GM23338 (cell line): ENCODE measurements at places on chromosomes 2 and 18. TPM values are rescaled to one million over a fixed set of nuclear protein-coding genes. Genes with fewer than 3 reads are reported as not detected.

GRCh38 chr2:9273486-9274130 is 67.0 kb downstream of the ASAP2 start:
- DNase-seq, result no peak

GRCh38 chr2:238005528-238005927 is 38.7 kb downstream of the UBE2F start:
- DNase-seq, result no peak

DNA sequence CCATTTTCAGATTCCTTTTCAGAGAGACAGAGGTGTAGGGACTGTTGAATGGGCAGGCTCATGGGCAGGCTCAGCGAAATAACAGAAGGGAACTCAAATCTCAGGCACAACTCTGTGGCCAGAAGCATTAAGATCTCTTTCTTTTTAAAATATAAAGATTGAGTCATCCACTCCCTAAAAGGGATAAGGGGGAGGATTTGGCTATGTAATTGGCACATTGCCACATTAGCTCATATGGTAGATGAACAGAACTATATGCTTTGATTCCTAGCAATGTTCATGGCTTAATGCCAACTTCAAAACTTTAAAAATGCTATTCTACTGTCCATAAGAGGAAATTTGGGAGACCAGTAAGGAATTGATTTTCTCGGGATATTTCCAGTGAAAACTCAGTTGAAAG is 53.8 kb upstream of the SLC5A7 start:
- DNase-seq, result no peak

- DNase-seq, result no peak
Measured at GRCh38 chr2:111111101-111111755, 9.5 kb upstream of the BCL2L11 start.

DNA sequence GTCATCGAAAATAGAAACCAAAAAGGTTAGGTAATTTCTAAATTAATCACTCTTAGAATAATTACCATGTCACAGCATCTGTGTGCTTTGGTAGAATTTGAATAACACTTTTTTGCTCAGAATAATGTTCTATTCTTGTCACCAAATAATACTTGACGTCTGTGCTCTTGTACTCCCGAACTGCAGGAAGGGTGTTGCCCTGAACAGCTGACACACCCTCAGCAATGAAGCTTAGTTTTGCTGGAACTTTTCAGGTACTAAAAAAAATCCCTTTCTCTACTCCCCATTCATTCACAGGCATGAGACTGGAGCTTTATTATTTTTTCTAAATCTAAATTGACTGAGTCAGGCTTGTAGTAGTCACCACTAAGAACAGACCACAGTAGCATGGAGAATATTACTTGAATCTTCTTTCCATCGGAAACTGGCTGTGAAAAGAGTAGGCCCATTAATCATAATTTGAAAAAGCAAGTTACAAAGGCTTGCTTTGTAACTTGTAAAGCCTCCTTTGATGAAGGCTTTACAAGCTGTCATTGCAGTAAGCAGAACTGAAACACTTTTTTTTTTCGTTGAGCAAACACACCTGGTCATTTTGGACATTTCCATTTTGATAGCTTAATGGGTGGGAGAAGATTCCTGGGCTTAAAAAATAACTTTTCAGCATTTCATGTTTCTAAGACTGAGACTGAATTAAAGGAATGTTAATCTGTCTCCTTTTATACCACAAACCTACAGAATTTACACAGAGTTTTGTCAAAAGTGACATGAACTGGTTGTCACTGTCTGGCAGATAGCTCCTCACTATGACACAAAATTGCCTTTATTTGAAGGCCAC is 70.3 kb upstream of the PELI1 start:
- DNase-seq, result no peak

DNA sequence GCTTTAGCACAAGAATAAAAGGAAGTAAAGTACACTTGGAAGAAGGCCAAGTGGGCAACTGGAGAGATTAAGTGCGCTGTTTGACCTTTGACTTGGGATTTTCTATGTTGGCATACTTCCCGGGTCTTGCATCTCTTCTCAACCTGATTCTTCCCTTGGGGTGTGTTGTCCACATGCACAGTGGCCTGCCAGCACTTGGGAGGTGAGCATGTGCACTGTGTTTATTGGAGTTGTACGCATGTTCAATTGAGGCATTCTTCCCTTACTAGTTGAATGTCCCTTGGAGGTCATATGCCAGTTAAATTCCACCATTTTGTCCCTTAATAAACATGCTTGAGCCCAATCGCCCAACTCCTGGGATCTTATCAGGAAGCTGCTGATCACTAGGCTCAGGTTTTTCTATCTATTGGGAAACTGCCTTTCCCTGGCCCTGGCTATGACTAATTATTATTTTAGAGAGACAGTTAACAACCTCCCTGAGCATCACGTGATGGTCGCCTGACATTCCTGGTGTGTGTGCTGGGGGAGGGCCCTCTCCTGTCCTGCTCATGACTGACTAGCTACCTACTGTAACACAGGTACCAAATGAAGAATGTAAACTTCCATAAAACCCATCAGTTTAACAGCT is 62.5 kb upstream of the RAPGEF4 start:
- DNase-seq, result no peak

DNA sequence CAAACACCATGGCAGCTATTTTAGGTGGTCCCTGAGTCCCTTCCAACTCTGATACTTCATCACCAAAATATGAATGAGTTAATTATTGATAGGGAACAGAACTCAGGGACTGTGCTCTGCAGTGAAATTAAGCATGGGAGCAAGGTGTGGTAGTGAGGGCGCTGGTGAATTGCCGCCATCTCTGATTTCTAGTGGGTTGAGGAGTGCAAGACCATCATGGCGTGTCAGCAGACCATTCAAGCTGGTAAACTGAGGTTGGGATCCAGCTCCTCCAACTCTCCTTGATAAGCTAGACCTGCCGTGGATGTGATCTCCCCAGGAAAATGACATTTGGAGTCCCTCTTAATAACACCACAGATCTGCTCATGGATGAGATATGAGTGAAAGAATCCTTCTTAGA is 70.4 kb downstream of the LYPD1 start:
- no peak for DNase-seq

DNA sequence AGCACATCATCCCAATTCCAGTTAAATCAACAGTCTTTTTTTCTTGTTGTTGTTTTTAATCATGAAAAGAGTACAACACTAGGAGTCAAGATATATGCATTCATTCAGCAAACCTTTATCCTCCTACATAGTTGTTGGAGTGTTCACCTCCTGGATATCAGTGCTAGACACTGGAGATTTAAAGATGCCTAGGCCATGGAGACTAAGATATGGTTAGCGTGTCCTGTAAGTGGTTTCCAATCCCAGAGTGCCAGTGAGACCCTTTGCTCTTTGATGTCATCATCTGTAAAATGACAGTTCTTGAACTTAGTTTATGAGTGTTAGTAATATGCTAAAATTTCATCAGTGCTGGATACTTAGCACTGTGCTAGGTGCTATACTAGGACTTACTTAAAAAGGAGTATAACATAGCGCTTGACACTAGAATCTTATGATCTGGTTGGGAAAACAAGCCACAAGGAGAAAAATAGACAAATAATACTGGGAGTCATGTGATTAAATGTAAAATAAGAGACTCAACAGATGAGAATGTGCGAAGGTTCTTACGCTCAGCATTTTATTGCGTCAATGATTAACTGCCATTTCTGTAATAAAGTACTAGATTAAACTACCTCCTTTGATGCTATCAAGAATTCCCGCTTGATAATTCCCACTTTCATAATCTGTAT is 31.5 kb downstream of the BABAM2 start:
- DNase-seq, result no peak

DNA sequence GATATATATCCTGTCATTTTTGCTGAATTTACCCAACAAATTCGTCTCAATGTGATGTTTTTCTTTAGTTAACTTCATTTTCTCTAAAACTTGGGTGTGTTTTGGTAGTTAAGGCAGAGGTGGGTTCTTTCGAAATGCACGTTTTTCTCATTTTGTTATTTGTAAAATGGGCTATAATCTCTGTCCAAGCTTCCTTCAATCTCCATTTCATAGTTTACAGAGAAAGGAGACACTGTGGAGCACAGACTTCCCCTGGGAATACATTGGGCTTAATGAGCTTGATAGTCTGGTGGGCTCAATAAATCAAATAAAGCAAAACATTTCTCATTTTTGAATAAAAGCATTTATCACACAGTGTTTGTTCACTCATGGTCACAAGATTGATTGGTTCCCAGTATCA is 145.1 kb downstream of the AGPS start:
- DNase-seq, result no peak

GRCh38 chr2:129554373-129554772 is 425.1 kb upstream of the RAB6C start:
- DNase-seq, result peak; percentile 59

DNA sequence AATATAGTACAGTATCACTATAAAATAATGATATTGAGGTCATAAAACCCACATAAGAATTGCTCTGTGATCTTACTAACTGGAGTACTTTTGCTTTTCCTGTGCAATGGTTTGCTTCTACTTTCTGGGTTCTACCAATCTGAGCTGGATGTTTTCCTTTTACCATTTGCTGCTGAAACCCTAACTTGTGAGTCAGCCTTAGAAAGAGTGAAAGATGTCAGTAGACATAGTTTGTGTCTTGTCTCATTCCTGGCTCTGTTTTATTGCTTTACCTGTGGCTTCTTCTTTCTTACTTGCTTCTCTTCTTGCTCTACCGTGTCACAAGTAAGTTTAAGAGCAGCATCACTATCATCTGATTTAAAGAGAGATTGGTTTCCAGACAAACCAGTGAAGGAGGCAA is 61.0 kb downstream of the MBD2 start:
- no peak for DNase-seq

DNA sequence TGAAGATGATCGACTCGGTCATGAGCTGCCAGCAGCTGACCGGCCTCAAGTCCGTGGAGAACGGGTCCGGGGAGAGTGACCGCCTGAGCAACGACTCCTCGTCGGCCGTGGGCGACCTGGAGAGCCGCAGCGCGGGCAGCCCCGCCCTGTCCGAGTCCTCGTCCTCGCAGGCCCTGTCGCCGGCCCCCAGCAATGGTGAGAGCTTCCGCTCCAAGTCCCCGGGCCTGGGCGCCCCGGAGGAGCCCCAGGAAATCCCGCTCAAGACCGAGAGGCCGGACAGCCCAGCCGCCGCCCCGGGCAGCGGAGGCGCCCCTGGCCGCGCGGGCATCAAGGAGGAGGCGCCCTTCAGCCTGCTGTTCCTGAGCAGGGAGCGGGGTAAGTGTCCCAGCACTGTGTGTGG is 14.9 kb downstream of the SALL3 start:
- DNase-seq, result no peak

- DNase-seq, result no peak
Measured at GRCh38 chr2:207993151-207993763, 32.1 kb downstream of the PLEKHM3 start.

GRCh38 chr2:170159060-170159459 is 18.9 kb upstream of the MYO3B start:
- no peak for DNase-seq

The ERFE gene
- total RNA-seq, result 2.5 and 3.3 TPM in 2 replicates

The CAPN14 gene
- 0.54 TPM in 1 of 2 replicates, not detected in the other for total RNA-seq

The ADGRF3 gene
- total RNA-seq, result 0.35 and 0.38 TPM in 2 replicates

The UCN gene
- 0.59 TPM in 1 of 2 replicates, not detected in the other for total RNA-seq

The NOL4 gene
- total RNA-seq, result 0.52 and 4.4 TPM in 2 replicates
